Spleen (tissue), 13 donors: ENCODE measurements at places on chromosomes 3 and 15.
A peak's percentile ranks its signal among the peaks of the same experiment; 100 is the strongest.

DNA sequence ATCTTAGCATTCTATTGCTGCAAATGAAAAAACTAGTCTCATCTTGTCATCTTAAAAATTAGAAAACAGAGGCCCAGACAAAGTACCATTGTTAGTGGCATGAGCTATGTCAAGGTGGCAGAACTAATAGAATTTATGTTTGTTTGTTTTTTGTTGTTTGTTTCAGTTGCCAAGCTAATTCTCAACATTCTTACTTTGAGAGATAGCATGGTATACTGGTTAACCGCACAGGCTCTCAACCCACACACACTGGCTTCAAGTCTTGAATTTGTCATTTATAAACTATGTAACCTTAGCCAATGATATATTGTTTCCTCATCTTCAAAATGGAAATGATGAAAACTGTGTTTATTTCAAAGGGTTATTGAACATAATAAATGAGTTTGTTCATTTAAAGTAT lies 367.6 kb upstream of the PLSCR5 start:
- DNase-seq, result no peak

DNA sequence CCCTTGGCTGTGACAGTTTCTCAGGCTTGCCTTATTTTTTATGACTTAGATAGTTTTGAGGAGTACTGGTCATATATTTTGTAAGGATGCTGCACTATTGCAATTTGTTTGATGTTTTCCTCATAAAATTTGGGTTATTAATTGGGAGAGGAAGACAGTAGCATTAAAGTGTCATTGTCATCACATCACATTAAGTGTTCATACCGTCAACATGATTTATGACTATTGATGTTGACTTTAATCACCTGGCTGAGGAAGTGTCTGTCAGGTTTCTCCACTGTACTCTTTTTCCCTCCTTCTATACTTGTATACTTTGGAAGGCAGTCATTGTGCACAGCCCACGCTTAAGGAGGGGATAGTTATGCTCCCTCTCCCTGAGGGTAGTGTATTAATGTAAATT lies 26.9 kb downstream of the TRIM69 start:
- DNase-seq, result no peak

DNA sequence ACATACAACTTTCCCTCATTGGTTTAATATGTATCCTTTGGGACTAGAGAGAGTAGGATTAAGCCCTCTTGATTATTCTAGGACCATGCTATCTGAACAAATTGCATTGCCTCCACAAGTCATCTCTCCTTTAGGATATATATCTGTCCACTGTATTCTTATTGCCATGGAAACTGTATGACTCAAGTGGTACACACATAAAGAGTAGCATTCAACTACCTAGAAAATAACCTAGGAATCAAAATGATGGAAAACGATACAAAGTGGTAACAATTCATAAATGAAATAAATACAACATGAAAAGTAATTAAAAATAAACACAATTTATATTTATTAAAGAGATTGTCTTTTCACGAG lies 212.1 kb upstream of the P2RY1 start:
- DNase-seq, result no peak

DNA sequence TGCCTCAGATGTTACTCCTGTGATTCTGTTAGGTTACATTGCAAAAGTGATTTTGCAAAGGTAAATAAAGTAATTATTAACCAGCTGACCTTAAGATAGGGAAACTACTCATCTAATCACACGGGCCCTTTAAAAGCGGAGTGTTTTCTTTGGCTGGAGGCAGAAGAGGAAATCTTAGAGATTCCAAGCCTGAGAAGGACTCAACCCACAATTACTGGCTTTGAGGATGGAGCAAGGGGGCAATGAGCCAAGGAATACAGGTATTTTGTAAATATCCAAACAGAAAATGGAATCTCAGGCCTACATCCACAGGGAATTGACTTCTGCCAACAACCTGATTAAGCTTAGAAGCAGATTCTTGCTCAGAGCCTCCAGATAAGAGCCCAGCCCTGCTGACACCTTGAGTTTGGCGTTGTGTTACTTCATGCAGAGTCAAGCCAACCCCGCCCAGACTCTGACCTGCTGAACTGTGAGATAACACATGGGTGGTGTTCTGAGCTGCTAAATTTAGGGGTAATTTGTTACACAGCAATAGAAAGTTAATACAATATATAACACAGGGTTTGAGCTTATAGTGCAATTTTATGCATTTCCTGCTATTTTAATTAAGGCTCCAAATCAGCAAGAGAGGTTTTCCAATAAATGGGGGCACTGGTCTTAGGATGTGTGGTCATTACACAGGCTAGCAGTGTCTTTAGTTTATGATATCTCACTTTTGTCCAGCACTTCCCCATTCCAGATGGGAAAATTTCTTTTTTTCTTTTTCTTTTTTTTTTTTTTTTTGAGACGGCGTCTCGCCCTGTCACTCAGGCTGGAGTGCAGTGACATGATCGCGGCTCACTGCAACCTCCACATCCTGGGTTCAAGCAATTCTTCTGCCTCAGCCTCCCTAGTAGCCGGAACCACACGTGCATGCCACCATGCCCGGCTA lies 19.5 kb downstream of the NFKBIZ start:
- no peak for DNase-seq

DNA sequence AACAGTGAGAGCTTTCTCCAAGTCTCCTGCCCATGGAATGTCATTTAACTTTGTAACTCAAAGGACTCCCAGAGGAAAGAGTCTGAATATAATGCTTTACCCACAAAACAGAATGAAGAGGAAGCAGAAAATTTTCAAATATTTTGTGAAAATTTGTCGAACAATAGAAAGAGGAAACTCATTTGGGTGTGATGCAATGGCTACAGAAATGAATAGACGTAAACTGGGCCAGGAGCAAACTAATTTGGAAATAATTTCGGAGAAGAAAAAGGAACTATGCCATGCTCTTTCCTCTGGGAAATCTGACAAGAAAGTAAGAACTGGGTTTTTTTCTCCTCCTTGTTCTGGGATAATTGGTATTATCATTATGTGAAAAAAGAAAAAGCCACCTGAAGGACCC lies 11.2 kb upstream of the SUMF1 start:
- DNase-seq, result no peak

DNA sequence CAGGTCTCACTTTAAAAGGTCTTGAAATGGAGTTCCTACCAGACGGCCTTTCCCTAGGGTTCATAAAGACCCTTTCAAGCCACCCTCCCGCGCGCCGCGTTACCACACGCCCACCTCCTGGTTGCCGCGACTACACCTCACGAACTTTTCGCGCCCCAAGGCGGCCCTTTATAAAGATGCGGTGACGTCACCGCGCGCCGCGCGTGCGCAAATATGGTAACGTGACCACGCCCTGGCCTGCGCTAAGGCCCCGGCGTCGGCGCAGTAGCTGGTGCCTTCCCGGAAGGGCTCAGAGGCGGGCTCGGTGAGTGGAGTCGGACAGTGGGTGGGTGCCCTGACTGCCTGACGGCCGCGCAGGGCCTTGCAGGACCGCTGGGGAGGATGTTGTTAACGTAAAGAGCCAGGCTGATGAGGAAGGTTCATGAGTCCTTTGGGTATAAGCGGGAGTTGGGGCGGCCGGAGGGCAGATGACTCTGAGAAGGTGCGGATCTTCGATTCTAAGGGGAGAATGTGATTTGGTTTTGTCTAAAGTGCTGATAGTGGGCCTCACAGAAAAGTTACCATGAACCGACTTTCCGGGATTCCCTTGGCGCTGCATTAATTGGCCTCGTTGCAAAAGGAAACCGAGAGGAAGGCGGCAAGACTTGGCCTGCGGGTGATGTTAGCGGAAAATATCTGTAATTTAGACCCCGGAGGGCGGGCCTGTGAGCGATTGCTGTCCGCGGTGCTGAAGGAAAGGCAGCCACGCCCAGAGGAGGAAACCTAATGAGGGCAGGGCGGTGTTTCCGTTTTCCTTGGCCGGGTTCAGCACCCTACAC lies 54.4 kb downstream of the FEZF2 start:
- DNase-seq, result peak; percentile 88

DNA sequence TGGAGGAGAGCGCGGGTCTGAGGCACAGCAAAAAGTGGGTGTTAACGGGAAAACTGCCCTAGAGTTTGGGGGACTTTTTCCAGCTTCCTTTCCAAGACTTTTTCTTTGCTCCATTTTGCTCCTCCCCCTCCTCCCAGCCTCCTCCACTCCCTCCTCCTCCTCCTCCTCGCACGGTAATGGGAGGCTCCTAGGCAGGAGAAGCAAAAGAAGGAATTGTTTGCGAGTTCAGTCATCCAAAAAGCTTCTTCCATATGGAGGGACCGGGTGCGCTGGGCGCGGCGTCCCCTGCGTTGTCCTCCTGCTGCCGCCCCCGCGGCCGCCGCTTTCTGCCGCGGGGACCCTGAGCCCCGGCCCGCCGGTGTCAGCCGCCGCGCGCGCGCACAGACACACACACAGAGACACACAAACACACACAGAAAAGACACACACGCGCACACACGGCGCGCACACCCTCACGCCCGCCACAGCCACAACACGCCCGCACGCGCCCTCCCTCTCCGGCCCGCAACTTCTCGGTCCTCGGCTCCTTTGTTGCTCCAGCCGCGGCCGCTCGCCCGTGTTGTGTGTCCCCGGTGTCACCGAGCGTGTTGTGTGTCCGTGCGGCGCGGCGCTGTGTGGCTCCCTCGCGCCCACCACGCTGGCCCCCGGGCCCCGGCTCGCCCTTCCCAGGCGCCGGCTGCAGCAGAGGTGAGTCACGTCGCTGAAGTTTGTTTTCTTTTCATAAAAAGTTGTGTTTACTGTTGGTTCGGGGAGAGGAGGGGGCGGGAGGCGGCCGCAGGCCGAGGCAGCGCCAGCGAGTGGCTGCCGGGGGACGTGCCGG lies at the start of gene BOC:
TSS of gene BOC (plus strand) at position 228 of the 820 bp plus-strand sequence. CDS start 38,246 bp downstream, outside the sequence.
- no peak for DNase-seq

DNA sequence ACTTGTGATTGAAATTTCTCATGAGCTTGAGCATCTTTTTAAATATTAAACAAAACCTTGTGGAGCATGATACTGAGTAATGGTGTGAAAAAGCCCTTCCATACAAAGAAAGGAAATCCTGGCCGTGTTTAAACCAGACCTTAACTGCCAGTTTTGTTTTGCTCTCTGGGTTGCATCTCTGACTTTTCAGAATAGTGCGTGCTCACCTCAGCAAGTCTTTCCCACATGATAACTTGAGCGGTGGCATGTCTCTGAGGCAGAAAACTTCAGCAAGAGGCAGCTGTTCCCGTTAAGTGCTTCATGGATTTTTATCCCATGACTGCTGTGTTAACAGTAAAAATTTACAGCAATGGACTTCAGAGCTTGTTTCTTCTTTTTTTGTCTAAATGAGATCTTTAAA lies 393.3 kb downstream of the FEZF2 start:
- no peak for DNase-seq

- DNase-seq, result no peak
These were observed 210.8 kb upstream of the ROPN1 start for GRCh38 chr3:124202754-124203153.

- no peak for DNase-seq
These were observed 321.0 kb upstream of the TGFBR2 start for GRCh38 chr3:30285188-30286006.

DNA sequence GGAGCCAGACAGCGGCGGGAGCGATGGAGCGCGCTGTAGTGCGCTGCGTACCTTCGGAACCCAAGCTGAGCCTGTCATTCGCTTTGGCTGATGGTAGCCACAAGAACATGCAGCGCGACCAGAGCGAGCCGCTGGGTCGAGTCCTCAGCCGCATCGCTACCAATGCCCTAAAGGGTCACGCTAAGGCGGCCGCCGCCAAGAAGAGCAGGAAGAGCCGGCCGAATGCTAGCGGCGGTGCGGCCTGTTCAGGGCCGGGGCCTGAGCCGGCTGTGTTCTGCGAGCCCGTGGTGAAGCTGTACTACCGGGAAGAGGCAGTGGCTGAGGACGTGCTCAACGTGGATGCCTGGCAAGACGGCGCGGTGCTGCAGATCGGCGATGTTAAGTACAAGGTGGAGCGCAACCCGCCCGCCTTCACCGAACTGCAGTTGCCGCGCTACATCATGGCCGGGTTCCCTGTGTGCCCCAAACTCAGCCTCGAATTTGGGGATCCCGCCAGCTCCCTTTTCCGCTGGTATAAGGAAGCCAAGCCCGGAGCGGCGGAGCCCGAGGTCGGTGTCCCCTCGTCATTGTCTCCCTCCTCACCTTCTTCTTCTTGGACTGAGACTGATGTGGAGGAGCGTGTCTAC lies 498 bp downstream of the PDE12 start:
- peak; percentile 88 for DNase-seq

GRCh38 chr3:96466441-96466840 lies 348.0 kb upstream of the EPHA6 start:
- DNase-seq, result no peak

DNA sequence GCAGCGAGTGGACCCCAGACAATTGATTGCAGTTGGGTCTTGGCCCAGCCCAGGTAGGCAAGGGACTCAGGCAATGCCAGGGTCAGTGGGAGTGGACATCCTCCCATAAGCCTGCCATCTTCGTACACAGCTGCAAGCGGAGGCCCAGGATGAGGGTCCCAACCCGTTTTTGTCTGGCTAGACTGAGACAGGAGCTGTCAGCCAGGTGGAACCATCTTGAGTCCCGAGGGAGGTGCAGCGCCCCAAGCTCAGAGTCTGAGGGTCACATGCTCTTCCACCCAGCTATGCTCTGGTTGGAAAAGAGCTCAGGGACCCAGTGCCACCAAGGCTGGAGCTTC lies 22.6 kb upstream of the IP6K2 start:
- no peak for DNase-seq
